ENCODE measurements at places on chromosomes 2 and 18.

DNA sequence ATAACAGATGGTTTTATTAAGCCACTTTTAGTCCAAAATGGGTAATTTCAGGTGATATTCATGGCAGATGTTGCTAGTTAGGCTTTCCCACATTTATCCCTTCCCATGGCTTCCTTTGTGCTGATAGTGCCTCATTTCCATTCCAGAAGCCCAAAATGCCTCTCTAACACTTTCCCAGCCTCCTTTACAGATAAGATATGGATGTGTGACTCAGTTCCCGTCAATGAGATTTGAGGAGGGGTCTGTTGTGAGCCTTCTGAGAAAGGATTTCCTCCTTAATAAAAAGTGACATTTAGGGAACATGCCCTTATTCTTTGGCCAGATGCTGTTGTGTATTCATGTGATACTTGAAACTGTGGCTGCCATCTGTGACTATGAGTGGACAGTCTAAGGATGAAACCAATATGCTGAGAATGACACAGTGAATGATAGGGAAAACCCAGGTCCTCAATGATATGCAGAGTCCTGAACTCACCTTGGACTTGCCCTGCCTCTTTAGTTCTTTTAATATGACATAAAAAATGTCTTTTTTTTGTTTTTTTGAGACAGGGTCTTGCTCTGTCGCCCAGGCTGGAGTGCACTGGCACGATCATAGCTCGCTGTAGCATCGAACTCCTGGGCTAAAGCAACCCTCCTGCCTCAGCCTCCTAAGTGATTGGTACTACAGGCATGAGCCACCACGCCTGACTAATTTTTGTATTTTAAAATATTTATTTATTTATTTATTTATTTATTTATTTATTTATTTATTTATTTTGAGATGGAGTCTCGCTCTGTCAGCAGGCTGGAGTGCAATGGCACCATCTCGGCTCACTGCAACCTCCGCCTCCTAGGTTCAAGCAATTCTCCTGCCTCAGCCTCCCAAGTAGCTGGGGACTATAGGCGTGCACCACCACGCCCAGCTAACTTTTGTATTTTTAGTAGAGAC lies 5.8 kb upstream of the ACSL3 start:
- no peak for DNase-seq

DNA sequence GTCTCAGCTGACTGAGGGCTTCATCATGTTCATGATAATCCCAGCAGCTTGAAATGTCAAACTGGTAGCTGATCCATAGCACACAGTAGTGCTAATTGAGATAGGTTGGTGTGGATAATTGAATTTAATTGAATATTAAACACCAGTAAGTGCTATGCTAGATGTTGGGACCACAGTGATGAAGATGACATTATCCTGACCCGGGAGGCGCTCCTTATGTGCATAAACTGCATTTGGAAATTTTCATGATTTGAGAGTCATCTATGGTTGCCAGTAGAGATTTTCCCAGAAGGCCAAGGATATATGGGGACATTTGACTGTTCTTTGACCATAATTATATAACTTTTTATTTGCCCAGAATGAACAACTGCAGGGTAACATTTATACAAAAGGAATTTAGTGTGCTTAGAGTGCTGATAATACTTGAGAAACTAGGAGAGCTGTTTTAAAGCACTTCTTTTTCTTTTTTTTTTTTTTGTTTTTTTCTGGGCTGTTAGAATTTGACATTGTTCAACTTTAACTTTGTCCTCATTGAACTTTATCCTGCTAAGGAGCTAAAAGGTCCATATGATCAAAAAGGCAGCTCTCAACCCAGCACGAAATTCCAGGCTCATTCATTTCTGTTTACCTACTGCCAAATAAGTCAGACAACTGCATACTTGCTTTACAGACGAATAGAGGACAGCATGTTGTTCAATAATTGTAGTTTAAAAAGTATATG lies 242.8 kb downstream of the NEDD4L start:
- no peak for DNase-seq

DNA sequence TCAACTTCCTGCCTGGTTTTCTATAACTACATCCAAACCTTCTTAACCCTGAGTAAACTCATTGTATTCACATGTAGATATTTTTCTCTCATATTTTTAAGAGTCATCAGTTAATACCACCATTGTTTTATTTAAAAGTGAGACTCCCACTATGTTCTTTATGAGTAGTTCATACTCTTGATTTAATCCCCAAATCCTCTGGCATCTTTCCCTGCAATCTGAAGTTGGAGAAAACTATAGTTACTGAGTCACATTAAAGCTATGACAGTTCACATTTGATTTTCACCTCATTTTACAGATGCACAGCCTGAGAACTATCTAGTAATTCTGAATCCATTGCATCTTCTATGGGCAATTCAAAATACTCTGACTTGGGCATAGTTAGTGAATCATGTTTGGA lies 1358.7 kb upstream of the NRXN1 start:
- no peak for DNase-seq

- no peak for DNase-seq
Observed at GRCh38 chr2:14941151-14941631, 308.7 kb downstream of the LRATD1 start.

DNA sequence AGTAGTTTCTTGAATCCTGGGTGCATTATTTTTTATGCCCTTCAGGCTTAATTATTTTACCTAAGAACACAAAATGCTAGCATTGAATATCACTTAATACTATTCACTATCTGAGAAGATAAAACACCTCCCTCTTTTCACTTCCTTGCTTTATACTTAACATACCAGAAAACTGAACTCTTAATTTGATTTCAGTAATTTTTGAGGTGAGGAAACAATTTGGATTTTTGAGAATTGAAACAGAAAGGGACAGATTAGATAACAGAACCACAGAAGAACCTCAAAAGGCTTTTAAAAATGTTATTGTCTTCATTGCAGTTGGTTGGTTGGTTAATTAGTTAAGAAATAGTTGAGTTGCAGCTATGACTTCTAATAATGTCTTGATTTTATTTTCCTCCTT lies 69.5 kb downstream of the GPD2 start:
- DNase-seq, result no peak

DNA sequence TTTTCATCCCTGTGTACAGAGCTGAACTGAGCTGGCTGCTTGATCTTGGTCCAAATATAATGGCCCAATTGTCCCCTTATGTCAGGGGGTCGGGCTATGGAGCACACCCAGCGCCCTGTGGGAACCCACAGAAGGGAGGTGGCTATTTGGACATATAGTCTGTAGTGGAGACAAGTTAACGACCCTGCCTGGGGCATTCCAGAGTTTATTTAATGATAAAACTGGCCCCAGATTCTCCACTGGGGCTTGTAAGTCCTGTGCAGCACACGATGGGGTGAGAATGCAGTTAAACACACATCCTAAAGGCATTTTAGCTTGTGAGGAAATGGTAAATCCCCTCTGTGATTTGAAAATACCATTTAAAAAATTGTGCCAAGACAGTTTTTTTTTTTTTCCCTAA lies 72.9 kb downstream of the QPCT start:
- DNase-seq, result no peak

DNA sequence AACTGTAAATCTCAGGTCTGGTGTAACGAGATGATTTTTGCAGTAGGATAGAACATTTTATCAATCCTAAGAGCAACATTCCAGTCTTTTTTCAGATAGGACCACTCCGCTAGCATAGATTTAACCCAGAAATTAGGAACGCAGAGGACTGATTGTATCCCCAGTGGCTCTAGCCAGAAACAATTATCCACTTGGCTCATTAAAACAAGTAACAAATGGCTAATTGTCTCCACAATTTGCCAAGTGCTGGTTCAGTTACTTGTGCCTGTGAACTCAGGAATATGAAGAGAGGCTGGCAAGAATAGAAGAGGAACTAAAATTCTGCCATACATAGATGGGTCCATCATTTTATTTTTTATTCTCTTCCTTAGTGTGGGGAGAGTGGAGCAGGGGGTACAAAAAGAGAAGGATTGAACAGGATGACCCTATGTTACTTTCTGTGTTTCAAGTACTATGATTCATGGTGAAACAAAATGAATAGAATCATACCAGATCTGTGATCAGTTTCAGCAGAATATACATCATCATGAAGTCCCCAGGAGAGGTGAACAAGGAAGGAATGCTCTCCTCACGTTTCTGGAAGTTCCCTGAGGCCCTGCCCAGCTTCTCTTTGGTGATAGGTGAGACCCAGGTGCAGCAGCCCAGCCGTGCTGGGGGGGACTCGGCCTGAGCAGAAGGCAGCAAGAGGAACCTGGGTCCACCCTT lies 121.6 kb downstream of the ARL4C start:
- DNase-seq, result no peak

GRCh38 chr2:70715071-70715985 lies 52.7 kb downstream of the ADD2 start:
- DNase-seq, result no peak

GRCh38 chr18:13455960-13456481 lies 237.5 kb downstream of the LDLRAD4 start:
- peak; percentile 83 for DNase-seq

GRCh38 chr2:67389286-67389685 lies 7.8 kb upstream of the ETAA1 start:
- DNase-seq, result no peak

Data from activated CD4-positive, alpha-beta T cell treated with anti-CD3 and anti-CD28 coated beads, Interleukin-2, Interleukin-6, amounts not matched to agents 100 ng/mL and 50 ng/mL, durations not matched to agents 16 hours and 8 hours (primary cell).